ENCODE measurements at places on chromosomes 13 and 19.

GRCh38 chr19:10976131-10976892 is 15.5 kb downstream of the SMARCA4 start:
- DNase-seq = no peak

DNA sequence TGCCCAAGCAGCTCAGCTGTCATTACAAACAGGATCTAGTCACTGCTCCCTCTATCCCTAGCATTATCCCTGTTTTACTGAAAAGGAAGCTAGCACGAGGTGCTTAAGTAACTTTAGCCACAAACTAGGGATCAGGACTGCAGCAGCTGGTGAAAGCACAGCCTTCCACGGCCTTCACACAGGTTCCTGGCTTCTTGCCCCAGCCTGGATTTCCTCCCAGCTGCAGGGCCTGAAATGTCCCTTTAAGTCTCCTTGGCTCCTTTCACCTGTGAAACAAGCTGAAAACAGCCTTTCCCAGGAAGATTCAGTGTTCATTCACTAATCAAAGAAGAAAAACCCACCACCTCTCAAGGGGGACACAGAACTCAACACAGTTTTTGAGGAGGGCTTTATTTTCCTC is 754.5 kb downstream of the DIAPH3 start:
- DNase-seq = peak; percentile 76

DNA sequence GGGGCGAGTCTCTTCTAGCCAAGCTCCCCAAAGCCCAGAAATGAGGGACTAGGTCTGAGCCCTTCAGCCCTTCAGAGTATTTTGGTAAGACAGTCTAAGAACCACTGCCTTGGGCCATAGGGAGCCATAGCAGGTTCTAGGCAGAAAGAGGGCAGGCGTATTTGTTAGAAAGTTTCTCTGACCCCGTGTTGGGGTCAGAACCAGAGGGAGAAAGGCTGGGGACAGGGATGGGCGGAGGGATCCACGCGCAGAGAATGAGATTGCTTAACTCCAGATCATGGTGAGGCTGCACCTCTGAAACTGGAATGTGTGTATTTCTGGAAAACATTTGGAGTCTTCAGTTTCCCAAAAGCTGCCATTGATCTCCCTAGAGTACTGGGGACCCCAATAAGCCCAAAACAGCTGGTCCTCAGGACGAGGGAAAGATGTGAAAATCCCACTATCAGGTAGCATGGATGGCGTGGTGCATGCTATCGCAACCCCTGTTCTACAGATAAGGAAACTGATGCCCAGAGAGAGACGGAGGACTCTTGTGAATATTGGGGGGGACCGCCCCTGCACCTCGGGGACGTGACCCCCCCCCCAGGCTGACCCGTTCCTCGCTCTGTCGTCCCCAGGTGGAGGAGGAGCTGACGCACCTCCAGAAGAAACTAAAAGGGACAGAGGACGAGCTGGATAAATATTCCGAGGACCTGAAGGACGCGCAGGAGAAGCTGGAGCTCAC is 703 bp upstream of the TPM4 start:
- no peak for DNase-seq

GRCh38 chr19:55585658-55586339 is 5.2 kb upstream of the ZNF579 start:
- peak; percentile 91 for DNase-seq

- no peak for DNase-seq
Observed at GRCh38 chr19:18495204-18495911, 26.5 kb downstream of the ELL start.

GRCh38 chr13:29607465-29607864 is 12.0 kb upstream of the SLC7A1 start:
- DNase-seq = no peak

DNA sequence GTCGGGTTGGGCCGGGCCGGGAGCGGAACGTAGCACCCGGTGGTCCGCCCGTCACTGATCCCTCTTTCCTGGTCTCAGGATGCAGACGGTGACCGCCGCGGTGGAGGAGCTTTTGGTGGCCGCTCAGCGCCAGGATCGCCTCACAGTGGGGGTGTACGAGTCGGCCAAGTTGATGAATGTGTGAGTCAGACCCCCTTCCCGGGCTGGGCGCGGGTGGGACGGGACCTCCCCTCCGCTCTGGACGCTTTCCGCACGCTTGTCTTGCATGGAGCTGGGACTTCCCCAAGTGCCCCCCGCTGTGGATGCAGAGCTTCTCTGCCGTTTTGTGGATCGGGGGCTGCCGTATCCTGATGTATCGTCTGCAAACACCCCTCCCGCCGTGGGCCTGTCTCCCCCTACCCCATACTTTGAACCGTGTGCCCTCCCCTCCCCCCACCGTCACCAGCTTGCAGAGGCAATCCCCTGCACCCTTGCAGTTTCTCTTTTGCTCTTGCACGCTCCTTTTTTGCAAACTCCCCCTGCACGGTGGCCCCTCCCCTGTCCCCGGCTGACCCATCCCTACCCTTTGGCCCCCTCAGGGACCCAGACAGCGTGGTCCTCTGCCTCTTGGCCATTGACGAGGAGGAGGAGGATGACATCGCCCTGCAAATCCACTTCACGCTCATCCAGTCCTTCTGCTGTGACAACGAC is 669 bp downstream of the GADD45B start:
- DNase-seq = peak; percentile 74

GRCh38 chr13:49093376-49093775 is 117.7 kb downstream of the FNDC3A start:
- no peak for DNase-seq

GRCh38 chr13:54859827-54860226 is 1831.2 kb downstream of the OLFM4 start:
- DNase-seq = no peak

DNA sequence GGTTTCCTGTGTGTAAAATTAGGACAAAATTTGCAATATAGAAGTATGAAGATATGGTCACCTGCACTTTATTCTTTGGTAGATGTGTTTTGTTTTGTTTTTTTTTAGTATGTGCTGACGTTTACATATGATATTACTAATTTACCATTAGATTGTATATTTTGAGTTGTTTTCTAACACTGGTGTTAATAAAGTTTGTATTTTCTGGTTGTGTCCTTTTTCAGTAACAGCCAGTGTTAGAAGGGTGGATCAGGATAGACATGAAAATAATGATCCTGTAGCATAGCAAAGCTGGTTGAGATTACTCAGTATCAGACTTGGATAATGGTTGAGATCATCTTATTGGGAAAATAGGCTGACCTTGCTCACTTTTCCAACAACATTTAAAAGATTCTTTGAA is 6.2 kb downstream of the NAA16 start:
- no peak for DNase-seq

- no peak for DNase-seq
Observed at GRCh38 chr13:108760129-108760528, 130.7 kb downstream of the MYO16 start.

DNA sequence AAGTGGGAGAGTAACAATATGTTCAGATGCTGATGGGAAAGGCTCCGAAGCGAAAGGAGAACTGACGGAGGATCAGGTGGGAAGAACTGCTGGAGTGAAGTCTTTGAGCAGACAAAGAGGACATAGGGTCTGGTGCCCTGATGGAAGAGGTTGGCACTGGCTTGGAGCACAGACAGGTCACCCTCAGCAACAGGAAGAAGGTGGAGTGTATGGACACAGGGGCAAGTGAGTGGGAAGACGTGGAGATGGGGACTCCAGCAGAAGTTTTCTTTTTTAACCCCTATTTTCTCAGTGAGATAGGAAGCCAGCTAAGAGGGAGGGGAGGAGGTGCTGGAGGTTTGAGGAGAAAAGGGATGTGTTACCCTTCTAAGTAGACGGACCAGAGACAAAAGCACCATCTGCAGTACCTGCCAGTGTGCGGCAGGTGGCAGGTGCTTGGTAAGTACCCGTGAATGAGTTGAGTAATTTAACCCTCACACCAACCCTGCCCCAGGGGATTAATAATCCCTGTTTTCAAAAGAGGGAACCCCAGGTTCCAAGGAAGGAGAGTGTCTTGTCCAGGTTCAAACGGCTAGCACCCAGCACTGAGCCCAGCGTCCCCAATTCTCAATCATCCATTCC is 11.2 kb downstream of the HAS1 start:
- DNase-seq = no peak

DNA sequence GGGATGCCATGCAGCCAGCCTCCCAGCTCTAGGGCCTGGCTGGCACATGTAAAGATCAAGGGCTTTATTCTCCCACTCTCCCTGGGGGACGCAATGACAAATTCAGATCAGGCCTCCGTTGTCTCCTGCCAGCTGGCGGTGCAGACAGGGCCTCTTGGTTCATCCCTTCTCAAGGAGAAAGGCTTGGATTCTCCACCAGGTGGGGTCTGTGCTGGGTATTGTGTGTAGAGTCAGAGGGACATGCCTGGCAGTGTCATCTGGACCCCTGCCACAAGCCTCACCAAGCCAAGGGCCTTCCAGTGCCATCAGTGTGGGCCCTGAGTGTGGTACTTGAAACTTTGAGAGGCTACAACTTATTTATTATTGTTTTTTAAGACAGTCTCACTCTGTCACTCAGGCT is 8.4 kb upstream of the PTPRS start:
- no peak for DNase-seq

GRCh38 chr13:40982772-40983171 is 36.3 kb downstream of the ELF1 start:
- DNase-seq = no peak

DNA sequence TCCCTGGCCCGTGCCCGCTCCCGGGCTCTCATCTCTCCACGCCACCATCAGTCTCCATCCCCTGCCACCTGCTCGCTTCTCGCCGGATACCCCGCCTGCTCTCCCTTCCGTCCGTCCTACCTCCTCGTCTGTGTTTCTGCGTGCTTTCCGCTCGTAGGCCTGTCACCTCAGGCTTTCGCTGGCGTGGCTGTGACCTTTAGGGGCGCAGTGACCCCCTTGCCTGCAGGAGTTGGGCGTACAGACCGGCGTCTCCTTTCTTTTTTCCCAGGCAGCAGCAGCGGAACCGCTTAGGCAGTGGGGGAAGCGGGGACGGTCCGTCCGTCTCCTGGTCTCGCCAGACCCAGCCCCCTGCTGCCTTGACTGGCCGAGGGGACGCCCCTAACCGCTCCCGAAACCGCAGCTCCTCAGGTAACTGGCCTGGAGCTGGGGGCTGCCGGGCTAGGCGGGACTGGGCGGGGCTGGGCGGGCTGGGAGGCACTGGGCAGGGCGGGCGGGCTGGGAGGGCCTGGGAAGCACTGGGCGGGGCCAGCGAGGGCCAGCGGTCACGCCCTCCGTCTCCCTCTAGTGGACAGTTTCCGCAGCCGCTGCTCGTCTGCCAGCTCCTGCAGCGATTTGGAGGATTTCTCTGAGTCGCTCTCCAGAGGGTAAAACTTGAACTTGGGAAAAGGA is 6.3 kb downstream of the PGLYRP1 start:
- peak; percentile 91 for DNase-seq

DNA sequence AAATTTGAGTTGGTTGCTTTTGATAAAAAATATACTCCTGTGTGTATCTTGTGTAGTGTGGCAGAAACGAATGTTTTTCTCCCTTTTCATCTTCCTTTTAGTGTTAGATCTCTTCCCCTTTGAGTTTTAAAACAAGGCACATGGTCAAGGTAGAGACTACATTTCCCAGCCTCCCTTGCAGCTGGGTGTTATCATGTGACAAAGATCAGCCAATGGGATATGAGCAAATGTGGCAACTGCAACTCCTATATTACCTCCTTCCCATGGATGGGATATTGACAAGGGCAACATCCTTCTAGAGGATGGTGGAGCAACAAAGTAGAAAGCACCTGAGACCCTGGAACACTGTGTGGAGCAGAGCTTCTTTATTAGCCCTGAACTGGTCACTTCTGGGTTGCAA is 42.4 kb downstream of the ADGRE3 start:
- DNase-seq = no peak

DNA sequence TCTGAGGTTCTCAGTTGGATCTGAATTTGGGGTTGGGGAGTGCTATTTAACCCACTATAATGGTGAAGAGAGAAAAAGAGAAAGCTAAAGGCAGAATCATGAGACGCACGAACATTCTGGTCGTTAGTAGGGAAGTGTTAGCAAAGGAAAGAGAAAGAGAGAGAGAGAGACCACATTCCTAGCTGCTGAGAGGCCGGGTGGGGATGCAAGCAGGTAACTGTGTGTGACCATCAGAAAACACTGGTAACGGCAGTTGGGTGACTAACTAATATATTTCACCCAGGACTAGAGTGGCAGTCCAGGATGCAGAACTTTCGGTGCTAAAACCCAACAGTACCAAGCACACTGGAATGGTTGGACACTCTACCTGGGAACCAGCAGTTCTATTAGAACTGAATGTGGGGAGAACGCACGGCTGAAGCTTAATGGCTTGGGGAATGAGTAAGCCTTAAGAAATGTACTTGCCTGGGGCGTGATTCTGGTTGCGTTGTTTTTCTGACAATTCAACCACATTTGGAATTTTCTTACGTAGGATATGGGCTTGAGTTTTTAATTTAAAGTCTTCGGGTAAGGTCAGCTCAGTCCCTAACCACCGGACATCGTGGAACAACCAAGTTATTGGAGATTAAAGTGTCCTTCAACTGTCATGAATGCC is 130.2 kb downstream of the DNAJC15 start:
- DNase-seq = no peak

GRCh38 chr13:112165712-112166111 is 98.8 kb downstream of the SOX1 start:
- no peak for DNase-seq

DNA sequence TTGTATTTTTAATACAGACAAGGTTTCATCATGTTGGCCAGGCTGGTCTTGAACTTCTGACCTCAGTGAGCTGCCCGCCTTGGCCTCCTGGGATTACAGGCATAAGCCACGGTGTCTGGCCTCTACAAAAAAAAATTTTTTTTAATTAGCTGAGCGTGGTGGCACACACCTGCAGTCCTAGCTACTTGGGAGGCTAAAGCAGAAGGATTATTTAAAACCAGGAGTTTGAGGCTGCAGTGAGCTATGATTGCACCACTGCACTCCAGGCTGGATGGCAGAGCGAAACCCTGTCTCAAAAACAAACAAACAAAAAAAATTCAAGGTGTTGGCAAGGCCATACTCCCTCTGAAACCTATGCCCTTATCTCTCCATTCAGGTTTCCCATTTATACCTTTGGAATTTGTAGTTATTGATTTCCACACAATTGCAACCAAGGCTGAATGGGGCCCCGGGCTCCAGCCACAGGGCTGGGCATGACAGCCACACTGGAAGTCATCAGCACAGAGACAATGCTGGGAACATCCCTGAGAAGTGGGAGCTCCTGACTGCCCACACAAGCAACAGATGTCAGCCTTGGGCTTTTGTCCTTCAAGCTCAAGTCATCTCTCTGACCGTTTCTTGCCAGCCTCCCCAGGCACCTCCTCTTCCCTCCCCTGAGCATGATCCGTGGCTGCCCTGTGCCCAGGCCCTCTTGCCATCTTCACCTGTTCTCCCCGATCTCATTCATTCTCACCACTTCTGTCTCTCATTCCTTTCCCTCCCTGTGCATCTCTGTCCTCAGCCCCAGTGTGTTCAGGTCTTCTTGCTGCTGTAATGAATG is 27.2 kb upstream of the CALM3 start:
- DNase-seq = no peak

DNA sequence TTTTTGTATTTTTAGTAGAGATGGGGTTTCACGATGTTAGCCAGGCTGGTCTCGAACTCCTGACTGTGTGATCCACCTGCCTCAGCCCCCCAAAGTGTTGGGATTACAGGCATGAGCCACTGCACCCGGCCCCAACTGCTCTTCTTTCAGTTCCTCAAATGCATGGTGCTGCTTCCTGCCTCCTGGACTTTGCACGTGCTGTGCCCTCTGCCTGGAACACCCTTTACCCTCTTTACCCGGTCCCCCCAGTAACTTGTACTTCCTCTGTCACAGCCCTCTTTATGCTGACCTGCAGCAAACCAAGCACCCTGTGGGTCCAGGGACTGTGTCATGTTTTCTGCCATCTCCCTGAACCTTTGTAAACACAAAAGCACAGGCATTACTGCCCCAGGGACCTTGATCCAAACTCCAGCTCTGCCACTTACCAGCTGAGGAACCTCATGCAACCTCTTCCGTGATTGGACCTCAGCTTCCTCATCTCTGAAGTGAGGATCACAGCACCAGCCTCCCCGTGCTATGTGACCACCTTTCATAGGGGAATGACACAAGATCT is 3.8 kb downstream of the BLVRB start:
- DNase-seq = no peak

Data from right forelimb (tissue), 1 donor.